ENCODE measurements at places on chromosomes 12 and 14.

DNA sequence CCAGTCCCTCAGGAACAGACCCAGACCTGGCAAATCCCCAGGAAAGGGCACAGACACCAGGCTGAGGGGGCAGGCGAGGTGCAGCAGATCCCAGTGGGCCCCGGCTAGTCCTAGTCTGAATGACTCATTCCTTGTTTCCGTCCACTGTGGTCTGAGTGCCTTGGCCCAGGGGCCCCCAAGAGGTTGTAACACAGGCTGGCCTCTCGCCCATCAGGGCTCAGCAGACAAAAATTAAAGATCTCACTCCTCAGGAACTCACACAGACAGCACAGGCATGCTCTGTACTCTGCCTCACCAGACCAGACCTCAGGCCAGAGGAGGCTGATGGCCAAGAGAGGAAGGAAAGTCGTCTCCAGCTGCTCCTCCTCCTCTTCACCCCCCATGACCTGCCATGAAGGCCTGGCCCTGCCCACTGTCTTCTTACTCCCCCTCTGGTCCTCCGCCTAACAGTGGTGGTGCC is 7.7 kb upstream of the LTBP2 start:
- DNase-seq, result no peak

DNA sequence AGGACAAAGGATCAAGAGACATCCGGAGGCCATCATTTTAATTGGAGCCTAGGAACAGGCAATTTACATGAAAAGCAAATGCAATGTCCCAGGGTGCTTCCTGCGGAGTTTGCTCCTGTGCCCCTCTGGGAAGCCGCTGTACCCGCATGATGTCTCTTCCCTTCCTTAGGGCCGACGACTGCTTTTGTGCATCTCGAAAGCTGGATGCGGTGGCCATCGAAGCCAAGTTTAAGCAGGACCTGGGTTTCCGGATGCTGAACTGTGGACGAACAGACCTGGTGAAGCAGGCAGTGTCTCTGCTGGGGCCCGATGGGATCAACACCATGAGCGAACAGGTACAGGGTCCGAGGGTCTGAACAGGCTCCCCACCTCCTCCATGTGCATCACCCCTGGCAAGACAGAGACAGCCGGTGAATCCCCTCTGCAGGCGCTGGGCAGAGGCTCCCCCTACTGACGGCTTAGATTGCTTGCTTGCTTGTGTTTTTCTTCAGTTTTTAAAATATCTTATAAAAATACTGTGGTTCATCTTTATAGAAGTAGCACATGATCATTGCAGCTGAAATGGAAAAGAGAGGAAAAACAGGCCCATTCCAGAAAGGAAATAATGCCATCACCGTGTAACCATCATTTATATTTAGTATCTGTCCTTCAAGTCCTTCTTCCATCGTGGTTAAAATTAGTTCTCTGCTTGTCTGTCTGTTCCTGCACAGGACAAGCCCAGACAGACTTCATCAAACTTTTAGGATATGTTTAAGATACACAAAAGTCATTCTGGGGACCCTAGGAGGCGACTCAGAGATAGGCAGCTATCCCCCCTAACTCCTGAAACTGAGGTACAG is 75.4 kb upstream of the PWP1 start:
- no peak for DNase-seq

GRCh38 chr14:66295386-66295785 is 190.8 kb upstream of the CCDC196 start:
- no peak for DNase-seq

DNA sequence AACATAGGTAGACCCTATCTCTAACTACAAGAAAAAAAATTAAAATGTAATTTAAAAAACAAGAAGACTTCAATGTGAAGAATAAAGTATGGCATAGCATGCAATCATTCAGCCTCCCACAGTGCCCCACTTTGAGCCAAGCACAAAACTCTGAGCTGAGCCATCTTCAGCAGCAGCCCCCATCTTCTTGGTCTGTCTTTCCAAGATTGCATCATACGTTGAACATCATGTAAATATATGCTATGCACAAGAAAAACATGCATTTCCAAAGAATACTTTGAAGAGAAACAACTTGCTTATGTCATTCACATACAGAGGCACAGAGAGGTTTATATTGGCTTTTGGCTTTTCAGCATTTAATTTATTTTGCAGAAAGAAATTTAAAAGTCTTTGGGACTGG is 105.8 kb upstream of the TMPO start:
- DNase-seq, result no peak

DNA sequence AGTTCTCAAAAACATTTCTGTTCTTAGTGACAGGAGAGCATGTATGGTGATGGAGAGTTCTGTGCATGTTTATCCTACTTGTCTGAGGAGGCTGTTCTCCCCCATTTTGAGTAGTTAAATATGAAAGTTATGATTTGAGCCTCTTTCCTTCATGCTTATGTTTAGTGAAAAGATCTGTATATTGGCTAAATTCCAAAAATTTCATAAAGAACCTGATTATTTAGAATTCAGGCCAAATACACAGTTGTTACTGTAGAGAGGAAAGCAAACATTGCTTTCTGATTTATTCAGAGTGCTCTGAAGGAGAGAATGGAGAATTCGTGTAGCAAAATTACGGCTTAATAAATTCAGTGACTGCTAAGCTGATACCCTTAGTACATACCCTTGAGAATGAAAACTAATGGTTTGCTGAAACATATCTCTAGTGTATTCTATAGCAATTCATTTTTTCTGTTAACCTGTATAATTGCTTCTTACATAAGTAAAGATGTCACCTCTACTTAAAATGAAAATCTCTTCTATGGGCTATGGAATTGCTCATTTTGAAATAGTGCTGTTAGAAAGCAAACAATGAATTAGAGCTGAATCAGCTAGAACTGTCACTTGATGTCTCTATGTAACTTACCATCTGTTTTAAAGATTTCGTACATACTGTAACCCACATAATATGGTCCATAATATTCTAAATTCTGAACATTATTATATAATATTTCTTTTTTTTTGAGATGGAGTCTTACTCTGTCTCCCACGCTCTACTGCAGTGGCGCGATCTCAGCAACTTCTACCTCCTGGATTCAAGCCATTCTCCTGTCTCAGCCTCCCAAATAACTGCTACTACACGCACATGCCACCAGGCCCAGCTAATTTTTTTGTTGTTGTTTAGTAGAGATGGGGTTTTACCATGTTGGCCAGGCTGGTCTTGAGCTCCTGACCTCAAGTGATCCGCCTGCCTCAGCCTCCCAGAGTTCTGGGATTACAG is 417.0 kb upstream of the RGS6 start:
- DNase-seq, result no peak

DNA sequence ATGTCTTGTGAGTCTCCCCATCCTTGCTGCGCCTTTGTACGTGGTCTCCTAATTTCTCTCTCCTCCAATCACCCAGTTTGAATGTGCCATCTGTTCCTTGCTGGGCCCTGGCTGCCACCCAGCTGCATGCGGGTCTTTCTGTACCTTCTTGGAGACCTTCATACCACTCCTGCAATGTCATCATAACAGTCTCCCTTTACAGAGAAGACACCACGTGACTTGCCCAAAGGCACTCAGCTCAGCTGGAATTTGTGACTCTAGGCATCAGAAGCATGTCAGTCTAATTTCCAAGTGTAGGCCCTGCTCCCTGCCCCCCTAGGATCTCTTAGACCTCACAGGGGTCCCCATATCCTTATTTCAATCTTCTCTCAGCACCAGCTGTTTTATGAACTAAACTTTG is 284.2 kb downstream of the TTC8 start:
- no peak for DNase-seq

GRCh38 chr14:25953532-25954139 is 644.2 kb downstream of the NOVA1 start:
- DNase-seq, result no peak

- DNase-seq, result no peak
Observed at GRCh38 chr12:124390442-124391097, 95.7 kb downstream of the RFLNA start.

DNA sequence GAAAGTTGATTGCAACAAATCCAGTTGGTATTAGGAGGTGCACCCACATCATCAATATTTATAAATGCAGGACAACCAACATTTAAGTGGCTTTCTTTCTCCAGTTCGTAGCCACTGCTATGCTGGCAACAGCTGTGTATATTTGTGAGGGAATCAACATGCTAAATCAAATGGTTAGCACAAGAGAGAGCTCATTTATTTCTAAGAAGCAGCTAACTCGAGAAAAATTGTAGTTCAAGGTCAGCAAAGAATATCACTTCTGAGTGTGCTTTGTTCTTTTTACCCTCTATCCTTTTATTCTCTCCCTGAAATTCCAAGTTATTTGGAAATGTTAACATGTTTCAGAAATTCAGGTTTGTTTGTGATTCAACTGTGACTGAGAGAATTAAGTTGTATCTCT is 137.3 kb downstream of the NAV3 start:
- DNase-seq, result no peak

- no peak for DNase-seq
Observed at GRCh38 chr14:29521526-29522137, 406.0 kb downstream of the PRKD1 start.

DNA sequence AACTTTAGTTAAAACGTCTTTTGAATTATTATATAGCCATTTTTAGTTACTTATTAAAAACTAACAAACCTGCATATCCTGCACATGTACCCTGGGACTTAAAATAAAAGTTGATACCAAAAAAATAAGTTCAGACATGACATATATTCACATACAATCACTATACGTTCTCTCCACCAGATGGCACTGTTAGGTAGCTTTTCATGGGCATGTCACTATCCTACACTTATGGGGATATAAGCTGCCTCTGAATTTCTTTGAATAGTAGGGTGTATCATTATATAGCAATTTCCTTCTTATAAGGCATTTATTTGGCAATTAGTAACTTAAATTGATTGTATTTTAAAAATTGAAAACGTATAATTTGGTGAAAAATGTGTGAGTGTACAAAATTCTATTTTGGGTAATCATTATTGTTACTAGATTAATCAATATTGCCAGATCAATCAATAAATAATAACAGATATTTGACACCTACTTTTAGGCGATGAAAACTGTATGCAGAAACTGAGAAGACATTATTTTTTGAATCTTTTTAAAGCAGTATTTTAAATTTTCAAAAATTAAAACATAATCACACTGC is 31.8 kb upstream of the OR10A7 start:
- DNase-seq, result no peak

GRCh38 chr12:115833704-115834103 is 443.8 kb downstream of the MED13L start:
- no peak for DNase-seq

GRCh38 chr14:93035917-93036651 is 79.6 kb downstream of the ITPK1 start:
- DNase-seq, result no peak

GRCh38 chr12:64039281-64039871 is 182.7 kb downstream of the KICS2 start:
- DNase-seq, result no peak

DNA sequence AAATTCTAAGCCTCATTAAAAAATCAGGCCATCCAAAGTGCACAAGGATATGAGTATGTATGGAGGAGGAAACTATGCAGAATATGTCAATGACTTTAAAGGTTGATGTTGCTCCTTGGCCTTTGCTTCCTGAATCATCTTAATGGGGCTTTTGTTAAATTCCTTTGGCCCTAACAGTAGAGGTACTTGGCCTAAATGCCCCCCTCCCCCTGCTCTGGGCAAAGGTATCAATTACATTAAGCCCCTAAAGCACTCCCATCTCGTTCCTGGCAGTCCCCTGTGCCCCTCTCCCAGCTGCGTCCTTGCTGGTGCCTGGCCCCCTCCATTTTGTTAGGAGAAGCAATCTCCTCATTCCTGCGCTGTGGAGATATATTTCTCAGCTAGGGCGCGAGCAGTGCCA is 4.8 kb downstream of the COPZ1 start:
- DNase-seq, result no peak

- DNase-seq, result no peak
Observed at GRCh38 chr14:92734618-92735017, 13.8 kb downstream of the LGMN start.

DNA sequence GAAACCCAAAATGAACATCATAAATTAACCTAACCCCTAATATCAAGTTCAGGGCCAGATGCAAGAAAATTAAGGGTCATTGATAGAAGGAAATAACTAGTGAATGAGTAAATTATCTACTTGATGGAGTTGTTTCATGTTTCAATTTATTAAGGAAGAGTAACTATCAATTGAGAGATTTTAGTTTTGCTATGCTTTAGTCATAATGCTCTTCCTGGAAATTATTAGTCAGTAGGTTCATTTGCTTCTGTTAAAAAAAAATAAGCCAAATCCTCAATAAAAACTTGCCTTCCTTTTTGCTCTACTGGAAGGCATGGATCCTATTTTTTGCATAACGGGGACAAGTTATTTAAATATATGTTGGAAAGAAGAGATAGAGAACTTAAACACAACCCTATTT is 59.0 kb upstream of the HIF1A start:
- no peak for DNase-seq

DNA sequence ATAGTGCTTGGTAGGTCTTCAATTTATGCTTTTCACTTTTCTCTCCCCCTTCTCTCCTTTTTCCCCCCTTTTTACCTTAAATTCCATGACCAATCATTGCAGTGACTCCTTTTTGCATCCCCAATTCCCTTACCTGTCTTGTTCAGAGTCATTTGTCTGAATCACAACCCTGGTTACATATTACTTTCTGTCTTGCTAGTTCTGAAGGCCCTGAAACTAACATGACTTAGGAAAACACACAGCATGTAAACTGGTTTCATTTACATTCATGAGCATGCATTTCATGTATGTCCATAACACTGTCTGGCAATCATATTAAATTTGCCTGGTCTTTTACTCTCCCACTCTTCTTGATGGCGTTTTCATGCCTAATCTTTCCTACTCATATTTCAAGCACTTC is 20.3 kb upstream of the FOXG1 start:
- DNase-seq, result no peak

GRCh38 chr14:42929806-42930480 is 1323.3 kb downstream of the LRFN5 start:
- DNase-seq, result no peak

DNA sequence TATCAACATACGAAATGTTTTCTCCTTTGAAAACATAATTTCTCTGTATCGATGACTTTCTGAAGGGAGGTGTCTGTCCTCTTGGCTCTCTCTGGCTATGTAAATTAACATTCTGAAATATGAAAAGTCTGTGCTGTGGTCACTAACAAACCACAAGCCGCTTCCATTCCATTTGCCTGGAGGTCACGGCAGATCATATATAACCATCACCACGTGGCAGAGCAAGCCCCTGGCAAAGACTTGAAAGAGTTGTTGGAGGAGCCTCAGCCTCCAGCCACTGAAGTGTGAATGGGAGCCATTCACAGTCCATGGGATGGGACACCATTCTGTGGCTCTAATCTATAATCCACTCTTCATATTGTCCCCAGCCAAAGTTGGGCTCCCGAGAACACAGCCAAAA is 39.6 kb downstream of the CDKL1 start:
- DNase-seq, result no peak

Data from stimulated activated CD4-positive, alpha-beta T cell treated with anti-CD3 and anti-CD28 coated beads, Interleukin-1b, Interleukin-23, amount 100 ng/mL, for 24 hours (primary cell).